Cerebellar nuclear complex (tissue), 1 donor: ENCODE measurements at places on chromosomes 13 and 19.

- no peak for DNase-seq
These were observed 181.0 kb upstream of the GPR12 start for GRCh38 chr13:26941345-26942174.

- DNase-seq, result no peak
These were observed 1.5 kb upstream of the ERICH4 start for GRCh38 chr19:41441321-41441945.

- no peak for DNase-seq
These were observed 499.5 kb upstream of the SLITRK6 start for GRCh38 chr13:86298725-86299124.

DNA sequence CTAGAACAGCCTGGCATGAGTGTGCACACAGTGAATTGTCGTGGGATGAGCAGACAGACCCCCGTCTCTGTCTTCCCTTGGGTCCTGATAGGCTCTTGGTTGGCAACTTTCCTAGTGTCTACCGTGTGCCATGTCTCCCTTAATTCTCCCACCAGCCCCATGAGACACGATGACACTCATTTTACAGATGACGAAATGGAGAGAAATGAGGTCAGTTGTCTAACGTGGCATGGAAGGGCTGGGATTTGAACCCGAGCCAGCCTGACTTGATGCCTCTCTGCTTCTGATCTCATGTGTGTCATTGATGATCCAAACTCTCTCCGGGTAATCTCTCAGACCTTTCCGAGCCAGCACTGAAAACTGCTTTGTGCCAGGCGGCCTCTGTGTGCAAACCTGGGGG is 8.4 kb upstream of the KLK14 start:
- no peak for DNase-seq

DNA sequence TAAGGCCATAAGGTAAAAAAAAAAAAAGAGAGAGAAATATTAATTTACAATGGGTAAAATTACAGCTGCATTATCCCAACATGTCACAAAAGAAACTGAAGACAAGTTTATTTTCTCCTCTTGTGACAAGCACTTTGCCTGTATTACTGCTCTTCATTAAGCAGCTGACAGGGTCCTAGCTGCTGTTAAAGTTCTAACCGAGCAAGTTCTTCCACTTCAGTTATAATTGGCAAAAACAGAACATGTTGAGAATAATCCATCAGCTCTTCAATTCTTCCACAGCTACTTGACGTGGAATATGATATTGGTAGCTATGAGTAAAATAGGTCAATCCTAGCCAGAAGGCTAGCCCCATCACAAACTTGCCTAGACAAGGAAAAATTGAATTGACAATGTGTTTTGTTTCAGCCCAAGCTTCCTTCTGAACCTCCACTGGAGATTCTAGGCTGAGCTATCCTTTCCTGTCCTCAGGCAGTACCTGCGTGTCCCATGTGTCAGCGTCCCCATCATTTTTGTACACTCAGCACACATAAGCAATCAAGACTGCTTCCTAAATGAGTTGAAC is 32.2 kb upstream of the DOCK9 start:
- no peak for DNase-seq

DNA sequence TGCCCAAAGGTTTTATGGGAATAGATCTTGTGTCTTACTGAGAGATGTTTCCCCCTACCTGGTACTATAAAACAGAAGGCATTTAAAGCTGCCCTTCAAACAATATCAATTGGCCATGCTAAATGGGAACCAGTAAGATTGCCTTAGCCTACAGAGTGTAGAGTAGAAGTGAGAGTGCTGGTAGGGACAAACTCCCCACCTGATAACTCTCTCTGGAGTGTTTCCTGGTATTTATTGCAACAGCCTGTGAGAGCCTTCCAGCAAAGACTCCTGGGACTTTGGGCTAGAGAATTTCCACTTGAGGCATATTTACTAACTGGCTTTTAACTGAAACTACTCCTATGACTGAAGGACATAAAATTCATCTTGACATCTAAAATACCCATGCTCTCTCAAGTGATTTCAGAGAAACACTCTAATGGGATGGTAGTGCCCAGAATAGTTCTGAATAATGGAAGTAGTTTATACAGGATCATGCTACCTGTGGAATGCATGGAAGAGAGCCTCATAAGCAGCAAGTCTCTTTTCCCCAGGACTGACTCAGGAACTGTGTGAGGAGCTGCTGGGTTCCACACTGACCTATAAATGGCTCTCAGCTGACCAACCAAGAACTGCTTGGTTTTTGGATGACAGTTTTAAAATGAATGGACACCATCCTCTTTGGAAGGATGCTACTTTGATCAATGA is 132.7 kb upstream of the SLITRK5 start:
- no peak for DNase-seq

DNA sequence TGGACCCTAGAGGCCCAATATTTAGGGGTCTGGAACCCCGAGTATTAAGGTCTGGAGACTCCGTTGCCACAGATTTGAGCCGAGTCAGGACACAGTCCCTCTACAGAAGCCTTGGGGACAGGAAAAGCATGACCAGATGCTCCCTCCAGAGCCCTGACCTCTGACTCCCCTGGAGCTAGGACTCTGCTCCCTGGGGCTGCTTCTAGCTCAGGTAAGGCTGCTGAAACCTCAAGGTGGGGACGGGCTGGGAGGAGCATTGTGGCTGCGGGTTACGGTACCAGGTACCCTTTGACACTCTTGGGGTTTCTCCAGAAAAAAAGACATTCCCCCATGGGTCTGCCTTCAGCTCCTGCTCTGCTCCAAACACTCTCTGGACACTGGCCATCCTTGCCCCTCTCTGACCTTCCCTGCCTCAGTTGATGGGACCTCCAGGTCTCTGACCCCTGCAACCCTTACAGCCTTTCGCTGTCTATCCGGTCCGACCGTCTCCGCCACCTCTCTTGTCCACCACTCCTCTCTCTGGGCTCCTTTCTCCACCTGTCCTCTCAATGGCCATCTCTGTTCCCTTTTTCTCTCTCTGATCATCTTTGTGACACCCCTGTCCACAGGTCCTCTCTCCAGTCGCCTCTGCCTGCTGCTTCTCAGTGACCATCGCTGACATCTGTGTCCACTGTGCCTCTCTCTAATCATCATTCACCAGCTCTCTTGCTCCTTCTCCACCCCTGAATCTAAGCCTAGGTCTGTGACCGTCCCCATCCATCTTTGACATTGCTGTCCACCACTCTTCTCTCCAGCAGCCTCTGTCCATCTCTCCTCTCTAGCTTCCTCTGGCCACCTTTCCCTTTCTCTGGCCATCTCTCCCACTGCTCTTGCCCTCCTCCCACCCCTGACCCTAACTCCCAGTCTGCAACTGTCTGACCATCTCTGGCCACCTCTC is 1.4 kb downstream of the LRFN3 start:
- no peak for DNase-seq

GRCh38 chr13:77213644-77214043 is 113.2 kb downstream of the MYCBP2 start:
- no peak for DNase-seq

- no peak for DNase-seq
These were observed 156.9 kb downstream of the UGGT2 start for GRCh38 chr13:95896301-95896700.

GRCh38 chr13:77975358-77976042 is 56.9 kb upstream of the EDNRB start:
- DNase-seq, result no peak

GRCh38 chr13:36725936-36726335 is 52.1 kb downstream of the SERTM1 start:
- no peak for DNase-seq

DNA sequence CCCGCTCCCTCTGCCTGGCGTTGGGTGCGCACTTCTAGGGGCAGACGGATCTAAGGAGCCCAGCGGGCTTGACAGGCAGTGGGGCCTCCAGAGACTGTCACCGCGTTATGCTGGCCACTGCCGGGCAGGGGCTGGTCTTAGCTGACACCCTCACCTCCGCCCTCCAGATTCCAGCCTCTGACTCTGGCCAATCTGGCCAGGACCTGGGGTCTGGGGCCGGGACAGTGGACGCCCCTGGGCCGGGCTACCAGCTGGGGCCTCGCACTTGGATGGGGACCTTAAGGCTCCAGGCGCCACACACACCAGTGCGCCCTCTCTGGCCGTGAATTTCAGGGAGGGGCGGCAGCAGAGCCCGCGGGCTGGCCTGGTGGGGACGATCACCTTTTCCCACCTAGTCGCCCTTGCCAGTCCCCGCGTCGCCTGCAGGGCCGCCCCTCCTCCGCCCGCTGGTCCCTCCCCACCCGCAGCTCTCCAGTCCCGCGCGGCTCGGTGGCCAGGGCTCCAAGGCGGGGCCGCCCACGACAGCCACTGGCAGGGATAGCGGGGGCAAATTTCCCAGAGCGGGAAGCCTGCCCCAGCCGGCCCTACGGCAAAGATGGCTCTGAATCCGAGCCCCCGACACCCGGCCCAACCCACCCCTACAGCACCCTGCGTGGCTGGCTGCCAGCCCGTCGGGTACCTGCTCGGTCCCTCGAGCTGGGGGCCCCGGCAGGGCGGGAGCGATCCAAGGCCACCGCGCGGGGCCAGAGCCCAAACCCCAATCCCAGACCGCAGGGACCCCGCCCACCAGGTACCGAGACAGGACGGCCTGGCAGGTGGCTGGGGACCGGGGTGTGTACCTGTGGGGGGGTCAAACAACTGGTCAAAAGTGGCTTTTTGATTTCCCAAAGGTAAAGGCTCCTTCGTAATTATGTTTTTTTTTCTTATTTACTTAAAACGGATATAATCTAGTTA is 6.1 kb upstream of the ZNF98 start:
- no peak for DNase-seq

GRCh38 chr13:47835470-47836228 is 165.4 kb downstream of the SUCLA2 start:
- no peak for DNase-seq

- no peak for DNase-seq
These were observed 37.7 kb upstream of the CYP4F8 start for GRCh38 chr19:15577184-15577771.

DNA sequence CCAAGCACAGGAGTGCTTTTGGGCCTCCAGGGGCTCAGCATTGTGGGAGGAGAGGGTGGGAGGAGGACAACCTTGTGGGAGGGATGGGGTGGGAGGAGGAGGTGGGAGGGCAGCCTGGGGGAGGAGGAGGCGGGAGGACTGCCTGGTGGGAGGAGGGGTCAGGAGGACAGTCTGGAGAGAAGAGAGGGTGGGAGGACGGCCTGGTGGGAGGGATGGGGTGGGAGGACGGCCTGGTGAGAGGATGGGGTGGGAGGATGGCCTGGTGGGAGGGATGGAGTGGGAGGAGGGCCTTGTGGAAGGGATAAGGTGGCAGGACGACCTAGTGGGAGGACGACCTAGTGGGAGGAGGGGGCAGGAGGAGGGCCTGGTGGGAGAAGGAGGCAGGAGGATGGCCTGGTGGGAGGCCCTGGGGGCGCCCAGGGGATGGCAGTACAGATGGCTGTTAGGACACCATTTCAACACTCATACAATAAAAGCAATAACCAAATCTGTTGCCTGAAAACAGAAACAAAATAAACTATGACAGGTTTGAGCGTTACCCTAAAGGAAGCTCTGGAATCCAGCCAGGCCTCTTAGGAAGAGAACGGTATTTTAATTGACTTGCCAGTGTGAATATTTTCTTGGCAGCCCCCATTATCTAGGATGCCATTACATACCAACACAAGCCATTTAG is 63.7 kb downstream of the CRYL1 start:
- no peak for DNase-seq

- DNase-seq, result no peak
These were observed 8.0 kb upstream of the BAX start for GRCh38 chr19:48946463-48947257.

- DNase-seq, result no peak
These were observed 31.2 kb upstream of the ZNF536 start for GRCh38 chr19:30340771-30341561.

DNA sequence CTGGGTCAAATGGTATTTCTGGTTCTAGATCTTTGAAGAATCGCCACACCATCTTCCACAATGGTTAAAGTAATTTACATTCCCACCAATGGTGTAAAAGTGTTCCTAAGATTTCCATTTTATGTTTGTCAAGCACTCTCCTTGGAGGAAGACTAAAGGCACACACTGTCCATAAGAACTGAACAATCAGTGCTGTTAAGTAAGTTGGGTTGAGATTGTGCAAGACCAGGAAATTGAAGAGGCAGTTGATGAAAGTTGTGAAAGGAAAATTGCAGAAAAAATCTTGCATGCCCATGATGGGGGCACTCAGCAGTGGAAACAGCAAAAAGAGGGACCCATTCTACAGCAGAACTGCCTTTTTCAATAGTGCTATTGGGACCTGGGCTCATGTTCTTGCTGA is 323.6 kb downstream of the DLEU7 start:
- DNase-seq, result no peak

- DNase-seq, result no peak
These were observed 46.7 kb downstream of the ZNF846 start for GRCh38 chr19:9721861-9722260.

- no peak for DNase-seq
These were observed 18.6 kb downstream of the GJA3 start for GRCh38 chr13:20142023-20142926.

DNA sequence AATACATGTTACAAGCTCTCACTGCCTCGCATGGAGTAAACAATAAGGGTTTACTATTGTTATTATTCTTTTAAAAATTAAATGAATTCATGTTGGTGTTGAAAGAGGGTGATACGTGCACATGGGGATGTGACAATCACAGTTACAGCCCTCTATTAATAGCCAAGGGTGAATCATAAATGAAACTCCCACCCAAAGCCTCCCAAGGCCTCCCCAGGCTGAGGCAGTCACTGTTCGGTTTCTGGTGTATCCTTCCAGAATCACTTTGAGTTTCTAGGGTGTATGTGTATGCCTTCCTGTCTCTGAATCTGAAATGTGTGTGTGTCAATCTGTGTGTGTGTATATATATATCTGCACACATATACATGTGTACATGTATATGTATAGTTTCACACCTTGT is 73.4 kb downstream of the AKAP11 start:
- DNase-seq, result no peak

DNA sequence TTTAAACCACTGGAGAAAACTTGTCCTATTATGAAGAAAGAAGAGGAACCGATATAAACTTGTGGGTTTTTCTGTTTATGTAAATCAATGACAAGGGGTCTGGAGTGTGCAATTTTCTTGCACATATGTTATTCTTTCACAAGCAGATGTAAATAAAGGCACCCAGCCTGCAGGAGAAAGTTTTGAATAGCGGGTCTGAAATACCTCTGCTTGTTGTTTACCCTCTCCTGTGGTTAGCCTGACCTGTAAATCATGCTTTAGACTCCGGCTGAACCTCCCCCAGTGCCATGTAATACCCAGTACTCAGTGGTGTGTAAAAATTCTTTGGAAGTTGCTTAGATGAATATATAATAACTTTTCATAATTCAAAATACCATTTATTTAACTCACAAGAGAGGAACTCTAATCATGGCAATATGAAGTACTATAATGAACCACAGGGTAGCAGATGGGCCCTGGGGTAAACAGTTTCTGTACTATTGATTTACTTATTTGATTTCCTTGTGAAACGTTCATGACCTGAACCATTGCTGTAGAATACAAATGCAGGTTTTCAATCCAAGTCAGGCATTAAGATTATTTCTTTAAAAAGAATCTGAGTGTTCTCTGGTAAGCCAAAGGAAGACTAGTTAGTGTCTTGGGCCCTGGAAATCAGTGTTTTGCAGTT is 245.1 kb downstream of the LMO7 start:
- DNase-seq, result no peak

GRCh38 chr13:35781036-35782000 is 304.8 kb upstream of the MAB21L1 start:
- no peak for DNase-seq
